ENCODE measurements at places on chromosomes 12 and 14.

DNA sequence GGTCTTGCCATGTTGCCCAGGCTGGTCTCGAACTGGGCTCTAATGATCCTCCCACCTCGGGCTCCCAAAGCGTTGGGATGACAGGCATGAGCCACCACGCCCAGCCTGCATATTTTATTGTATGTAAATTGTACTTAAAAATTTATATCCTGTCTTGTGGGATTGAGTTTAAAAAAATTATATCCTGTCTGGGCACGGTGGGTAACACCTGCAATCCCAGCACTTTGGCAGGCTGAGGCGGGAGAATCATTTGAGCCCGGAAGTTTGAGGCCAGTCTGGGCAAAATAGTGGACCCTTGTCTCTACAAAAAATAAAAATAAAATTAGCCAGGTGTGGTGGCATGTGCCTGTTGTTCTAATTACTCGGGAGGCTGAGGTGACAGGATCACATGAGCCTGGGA lies 13.9 kb upstream of the CEBPE start:
- no peak for DNase-seq

DNA sequence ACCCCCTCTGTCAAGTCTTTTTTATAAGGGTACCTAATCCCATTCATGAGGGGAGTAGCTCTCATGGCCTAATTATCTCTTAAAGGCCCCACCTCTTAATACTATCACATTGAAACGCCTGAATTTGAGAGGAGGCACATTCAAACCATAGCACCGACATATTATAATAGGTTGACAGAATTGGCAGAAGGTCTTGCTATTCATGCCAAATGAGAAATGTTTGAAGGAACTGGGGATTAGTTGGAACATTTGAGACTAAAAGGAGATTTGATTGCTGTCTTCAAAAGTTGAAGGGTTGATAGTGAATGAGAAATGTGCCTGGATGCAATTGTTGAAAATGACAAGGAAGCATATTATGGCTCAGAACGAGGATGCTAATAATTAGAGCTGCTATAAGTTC lies 331.1 kb downstream of the ATP23 start:
- DNase-seq: no peak

DNA sequence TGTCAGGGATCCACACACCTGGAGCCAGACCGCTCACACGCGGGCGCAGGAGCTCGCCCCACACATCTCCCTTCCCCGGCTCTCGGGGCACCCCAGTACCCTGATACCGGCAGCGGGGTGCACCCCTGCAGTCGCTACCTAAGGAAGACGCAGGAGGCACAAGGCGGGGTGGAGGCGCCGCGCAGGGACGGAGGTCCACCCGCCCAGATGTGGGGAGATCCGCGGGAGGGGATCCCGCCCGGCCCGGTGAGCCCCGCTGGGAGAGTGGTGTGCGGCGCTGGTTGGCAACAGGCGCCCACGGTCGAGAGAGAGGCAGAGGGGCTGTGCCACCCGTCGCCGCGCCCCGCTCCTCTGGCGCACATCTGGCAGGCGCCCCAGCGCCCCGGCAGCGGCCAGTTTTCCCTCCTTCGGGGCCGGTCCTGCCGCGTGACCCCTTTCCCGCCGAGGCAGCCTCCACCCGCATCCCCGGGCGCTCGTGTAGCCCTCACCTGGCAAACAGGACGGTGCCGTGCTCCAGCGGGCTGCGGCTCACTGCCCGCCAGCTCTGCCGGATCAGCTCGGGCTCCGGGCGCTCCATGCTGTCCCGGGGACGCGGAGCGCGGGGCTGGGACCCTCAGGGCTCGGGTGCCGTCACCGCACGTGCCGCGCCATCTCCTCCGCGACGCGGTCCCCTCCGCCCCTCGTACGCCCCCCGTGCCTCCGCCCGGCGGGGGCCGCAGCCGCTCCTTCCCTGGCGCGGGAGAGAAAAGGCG lies 469 bp downstream of the NGB start:
- DNase-seq: no peak

DNA sequence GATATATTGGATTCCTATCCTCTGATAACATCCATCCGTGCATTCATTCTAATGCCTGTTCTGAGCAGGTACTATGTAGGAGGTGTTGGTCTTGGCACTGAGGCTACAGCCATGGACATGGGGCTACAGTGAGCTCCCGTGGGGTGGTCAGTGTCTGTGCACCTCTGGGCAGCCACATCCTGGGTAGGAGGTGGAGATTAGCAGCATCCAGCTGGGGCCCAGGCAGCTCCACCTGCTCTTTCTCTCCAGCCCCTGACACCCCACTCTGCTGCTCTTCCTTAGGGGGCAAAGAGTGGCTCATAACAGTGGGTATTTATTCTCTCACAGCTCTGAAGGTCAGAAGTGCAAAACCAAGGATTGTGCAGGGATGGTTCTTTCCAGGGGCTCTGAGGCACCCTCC lies 292.0 kb upstream of the SFSWAP start:
- DNase-seq: no peak

GRCh38 chr14:35370969-35371368 lies 33.6 kb downstream of the NFKBIA start:
- no peak for DNase-seq

GRCh38 chr12:3168223-3169221 lies 91.3 kb downstream of the TSPAN9 start:
- no peak for DNase-seq

DNA sequence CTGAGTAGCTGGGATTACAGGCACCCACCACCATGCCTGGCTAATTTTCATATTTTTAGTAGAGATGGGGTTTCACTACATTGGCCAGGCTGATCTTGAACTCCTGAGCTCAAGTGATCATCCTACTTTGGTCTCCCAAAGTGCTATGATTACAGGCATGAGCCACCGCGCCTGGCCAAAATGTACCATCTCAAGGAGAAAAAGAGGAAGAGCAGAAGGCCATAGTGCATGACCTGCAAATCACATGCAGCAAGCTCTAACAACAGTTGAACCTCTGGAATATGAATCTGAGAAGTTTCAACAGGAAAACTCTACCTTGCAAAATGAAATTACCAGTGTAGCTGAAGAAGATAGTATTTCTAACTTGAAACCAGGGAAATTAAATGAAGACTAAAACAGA lies 17.1 kb upstream of the SERPINA1 start:
- no peak for DNase-seq

DNA sequence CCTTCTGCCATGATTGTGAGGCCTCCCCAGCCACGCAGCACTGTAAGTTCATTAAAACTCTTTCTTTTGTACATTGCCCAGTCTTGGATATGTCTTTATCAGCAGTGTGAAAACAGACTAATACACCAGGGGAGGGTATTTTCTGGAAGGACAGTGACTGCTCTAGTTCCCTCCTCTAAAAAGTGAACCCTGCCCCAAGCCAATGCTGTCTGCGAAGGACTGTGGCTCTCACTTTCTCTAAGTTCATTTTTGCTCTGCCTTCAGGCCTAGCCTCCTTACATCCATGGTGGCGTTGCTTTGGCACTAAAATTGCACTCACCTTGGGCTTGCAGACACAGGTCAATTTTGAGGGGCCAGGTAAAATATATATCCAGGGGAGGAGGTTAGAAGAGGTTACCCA lies 323.0 kb downstream of the VRK1 start:
- DNase-seq: no peak

DNA sequence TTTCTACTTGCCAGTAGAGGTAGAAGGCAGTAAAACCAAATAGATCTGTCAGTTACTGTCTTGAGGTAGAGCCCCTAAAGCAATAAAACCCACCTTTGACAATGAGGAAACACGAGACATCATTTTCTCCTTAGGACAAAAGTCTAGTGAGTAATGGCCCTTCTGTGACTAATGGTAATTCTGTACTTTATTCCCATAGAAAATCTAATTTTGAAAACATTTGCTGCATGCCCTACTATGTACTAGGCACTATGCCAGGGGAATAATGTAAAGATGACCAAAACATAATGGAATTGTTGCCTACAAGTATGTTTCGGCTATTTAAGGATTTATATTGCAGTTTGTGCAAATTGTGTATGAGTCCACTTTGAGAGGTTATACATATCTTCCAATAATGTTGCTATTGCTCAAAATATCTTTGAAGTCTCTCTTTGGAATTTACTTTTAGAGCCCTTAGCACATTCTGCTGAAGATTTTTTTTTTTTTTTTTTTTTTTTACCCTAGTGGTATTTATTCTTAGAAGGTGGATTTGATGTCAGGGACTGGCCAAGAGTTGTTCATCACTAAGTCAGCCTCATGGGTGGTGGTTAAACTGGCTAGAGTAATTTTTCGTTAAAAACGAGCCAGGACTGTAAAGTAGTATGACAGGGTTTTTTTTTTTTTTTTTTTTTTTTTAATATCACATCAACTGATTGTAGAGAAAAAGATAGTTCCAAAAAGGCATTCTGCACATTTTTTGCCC lies 109.7 kb downstream of the CRADD start:
- no peak for DNase-seq

GRCh38 chr14:91947475-91948184 lies at the start of gene FBLN5:
FBLN5 (minus strand) TSS chr14:91947694; CDS start chr14:91947229, 465 bp downstream.
- DNase-seq: no peak

DNA sequence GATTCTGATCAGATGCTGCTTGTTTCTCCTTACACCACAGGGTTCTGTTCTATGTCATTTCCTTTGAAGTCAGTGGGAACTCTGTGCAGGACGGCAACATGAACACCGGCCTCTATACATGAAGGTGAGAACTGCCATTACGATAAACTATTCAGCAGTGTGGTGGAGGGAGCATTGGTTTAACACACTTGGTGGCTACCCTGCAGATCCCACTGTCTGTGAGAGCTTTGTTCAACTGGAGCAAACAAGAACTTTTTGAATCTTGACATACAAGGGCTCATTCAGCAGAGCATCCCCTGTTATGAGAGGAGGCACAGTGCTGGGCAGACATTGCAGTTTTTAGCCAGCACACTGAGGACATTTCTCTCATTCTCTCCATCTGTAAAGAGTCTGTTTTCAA lies 10.7 kb upstream of the FRS2 start:
- no peak for DNase-seq

GRCh38 chr12:51517316-51517715 lies 73.7 kb upstream of the SCN8A start:
- no peak for DNase-seq

GRCh38 chr12:64160021-64160710 lies 61.9 kb downstream of the KICS2 start:
- no peak for DNase-seq
